ENCODE measurements at places on chromosomes 6 and 20.

DNA sequence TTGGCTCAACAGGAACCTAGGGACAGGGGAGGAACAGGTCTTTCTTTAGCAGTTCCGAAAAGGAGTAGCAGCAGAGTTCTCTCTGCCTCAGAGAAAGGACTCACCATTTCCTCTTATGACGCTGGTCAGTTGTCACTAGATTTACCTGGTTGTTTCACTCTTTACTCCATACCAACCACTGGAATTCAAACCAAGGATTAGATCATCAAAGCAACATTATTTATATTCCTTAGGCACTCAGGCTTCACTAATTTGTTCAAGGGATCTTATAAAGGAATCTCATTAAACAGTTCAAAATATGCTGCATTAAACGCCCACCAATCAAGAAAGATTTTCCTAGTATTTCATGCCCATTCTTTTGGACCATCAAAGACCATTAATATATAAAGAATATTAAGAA is 1129.5 kb upstream of the MAP3K7 start:
- DNase-seq: no peak

- no peak for DNase-seq
These were observed 48.4 kb upstream of the DSN1 start for GRCh38 chr20:36821964-36822437.

- DNase-seq: no peak
These were observed 148.7 kb upstream of the PHACTR3 start for GRCh38 chr20:59455402-59456341.

GRCh38 chr6:151293688-151294016 is 53.9 kb downstream of the AKAP12 start:
- DNase-seq: no peak
